ENCODE measurements at places on chromosomes 6 and 20.

DNA sequence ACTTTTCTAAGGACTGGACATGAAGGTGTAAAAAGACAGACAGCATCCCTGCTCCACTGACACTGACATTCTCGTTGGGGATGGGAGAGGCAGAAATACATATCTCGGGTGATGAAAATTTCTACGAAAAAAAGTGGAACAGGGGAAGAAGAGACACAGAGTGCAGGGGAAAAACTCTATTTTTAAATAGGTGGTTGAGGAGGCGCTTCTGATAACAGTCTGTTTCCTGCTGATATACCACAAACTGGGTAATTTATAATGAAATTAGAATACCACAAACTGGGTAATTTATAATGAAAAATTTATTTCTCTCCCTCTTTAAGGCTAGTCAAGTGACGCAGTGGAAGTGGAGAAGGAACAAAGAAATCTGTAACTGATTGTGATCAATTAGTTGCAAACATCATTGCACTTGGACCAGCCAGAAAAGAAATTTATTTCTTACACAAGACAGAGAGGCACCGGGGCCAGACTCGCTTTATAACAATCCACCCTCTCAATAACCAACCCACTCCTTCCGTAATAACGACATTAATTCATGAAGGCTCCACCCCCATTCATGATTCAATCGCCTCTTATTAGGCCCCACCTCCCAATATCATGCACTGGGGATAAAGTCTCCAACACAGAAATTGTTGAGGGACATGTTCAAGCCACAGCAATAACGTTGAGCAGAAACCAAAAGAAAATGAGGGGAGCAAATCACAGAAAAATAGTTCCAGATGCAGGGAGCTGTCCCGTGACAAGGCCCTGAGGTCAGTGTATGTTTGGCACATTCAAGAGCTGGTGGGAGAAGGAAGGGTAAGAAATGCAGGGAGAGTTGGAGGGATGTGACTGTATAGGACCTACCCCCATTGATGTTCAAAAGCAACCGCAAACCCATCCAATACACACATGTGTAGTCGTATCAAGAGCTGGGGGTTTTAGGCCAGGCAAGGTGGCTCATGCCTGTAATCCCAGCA, 6.6 kb upstream of the SRSF6 start:
- DNase-seq = no peak

GRCh38 chr6:146871611-146872425, 273.0 kb downstream of the ADGB start:
- DNase-seq = no peak

DNA sequence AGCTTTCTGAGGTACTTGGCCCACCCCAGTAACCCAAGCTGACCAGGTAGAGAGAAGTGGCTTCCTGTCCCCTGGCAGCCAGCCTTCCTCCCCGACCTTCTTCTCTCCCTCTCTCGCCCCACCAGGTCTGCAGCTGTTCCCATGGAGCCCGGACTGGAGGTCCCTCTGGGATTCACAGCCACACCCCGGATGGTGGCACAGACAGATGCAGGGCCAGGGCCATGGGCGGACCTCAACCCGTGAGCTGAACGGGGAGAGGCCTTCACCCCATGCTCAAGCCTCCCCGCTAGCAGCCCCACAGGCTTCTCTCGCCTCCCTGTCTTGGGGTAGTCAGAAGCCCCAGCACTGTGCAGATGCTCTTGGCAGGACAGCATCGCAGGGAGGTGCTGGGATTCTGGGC, 41.3 kb downstream of the CPXM1 start:
- no peak for DNase-seq

- DNase-seq = no peak
These were observed 71.9 kb downstream of the OPN5 start for GRCh38 chr6:47853766-47854165.

DNA sequence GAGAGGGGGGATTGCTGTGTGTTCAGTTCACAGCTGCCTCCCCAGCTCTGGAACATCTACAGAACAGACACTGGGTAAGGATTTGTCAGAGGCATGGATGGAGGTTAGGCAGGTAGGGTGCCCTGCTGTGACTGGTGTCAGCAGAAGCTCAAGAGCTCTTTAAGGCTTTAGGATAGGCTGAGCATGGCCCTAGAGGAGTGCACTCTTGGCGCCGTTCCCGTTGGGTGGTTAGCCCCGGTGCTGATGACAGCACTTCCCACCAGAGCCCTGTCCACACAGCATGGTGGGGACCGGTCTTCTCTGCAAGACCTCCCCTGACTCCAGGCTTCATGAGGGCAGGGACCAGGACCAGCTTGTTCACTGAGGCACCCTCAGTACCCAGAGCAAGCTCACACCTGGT, 262.0 kb downstream of the BMP7 start:
- DNase-seq = no peak

- DNase-seq = no peak
These were observed 26.6 kb downstream of the POFUT1 start for GRCh38 chr20:32234135-32234808.

DNA sequence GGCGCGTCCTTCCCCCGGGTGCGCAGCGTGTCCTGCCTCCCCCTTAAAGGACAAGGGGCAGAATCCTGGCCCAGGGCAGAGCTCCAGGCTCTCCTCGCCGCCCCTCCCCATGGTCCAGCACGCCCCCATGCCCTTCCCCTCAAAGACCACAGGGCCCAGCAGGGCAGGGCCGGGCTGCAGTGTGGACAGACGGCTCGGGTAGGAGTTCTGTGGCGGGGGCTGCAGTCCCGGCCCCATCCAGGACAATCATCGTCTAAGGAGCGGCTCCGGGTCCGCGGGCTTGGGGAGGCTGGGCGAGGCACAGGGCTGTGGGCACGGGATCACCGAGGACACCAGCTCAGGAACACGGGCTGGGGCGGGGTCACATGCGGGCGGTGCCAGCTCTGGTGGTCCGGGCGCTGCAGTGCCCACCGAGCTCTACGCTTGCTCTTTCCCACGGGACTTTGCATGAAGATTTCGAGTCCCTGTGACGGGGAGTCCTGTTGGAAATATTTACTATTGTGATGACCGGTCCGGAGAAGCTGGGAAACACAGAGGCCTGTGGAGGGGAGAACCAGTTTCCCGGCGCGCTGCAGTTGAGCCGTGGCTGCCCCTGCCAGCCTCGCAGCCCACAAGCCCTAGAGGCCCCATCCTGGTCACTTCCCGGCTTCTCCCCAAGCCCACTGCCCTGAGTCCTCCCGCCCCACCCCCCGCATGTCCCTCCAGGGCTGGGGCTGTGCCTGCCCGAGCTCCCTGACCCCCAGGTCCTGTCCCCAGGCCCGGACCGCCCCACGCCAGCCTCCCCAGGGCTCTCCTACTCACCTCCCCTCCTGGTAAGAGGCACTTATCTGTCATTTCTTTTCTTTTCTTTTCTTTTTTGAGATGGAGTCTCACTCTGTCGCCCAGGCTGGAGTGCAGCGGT, 20.6 kb downstream of the SLC17A9 start:
- no peak for DNase-seq

DNA sequence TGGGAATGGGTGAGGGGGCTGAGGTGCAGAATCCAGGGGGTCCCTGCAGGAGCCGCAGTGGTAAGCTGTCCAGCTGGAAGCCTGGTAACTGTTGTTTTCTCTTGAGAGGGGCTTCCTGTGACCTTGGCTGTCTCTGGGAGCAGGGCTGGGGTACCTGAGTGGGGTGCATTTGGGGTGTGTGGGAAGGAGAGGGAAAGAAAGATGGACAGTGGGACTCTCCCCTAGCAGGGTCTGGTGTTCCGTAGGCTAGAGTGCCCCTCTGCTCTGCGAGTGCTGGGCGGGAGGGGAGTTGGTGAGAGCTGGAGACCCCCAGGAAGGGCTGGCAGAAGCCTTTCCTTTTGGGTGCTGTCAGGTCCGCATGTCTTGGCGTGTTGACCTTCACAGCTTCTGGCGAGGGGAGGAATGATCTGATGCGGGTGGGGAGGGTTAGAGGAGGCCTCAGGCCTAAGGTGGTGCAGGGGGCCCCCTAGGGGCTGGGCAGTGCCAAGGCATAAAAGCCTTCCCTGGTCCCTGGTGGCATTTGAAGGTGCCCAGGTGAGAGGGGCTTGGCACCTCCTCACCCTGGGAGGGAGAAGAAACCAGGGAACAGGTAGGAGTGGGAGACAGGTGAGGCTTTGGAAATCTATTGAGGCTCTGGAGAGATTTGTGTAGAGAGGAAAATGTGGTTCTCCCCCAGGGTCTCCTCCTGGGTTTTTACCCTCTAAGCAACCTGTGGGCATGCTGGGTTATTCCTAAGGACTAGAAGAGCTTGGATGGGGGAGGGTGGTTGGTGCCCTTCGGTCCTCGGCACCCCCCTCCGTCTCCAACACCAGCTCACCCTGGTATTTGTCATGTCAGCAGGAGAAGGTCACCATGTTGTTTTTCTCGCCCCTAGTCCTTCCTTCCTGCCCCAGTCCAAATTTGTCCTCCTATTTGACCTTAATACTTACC, 3.3 kb downstream of the VEGFA start:
- peak; percentile 24 for DNase-seq

- DNase-seq = no peak
These were observed 438.0 kb upstream of the ZNF337 start for GRCh38 chr20:26134606-26135005.

- DNase-seq = peak; percentile 72
These were observed 4.1 kb downstream of the ZC3H12D start for GRCh38 chr6:149480502-149481280.
